NCI-H345 (cell line): ENCODE measurements at places on chromosomes 5 and 9.

DNA sequence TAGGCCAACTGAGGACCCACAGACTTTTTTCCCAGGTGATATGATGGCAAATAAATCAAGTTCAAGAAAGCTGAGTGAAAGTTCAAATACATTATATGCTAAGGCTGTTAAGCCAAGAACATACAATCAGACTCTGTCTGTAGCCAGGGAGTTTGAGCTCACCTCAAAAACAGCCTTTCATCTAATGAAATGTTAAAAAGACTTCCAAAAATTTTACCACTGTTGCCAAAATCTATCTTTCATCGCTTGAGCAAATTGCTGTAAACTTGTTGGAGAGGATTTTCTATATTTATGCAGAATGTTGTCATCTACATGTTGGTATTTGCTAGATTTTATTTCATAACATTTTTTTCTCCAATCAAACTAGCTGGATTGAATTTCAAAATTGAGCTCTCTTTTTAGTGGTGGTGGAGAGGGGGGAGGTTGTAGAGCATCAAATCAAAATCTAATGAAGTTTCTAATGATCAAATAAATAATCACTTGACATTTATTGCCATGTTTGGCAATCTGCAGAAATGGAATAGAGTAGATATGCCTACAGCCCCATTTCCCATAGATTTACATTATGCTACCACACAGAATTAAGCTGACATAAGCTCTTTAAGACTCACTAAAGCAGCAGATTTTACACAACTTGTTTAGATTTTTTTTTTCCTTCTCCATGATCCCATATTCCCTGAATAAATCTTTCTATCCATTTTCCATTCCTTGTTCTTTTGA lies 828.9 kb upstream of the ZNF608 start:
- DNase-seq = no peak

GRCh38 chr5:130111746-130112145 lies 207.5 kb downstream of the CHSY3 start:
- no peak for DNase-seq

GRCh38 chr5:57725658-57726504 lies 243.3 kb upstream of the ACTBL2 start:
- no peak for DNase-seq

DNA sequence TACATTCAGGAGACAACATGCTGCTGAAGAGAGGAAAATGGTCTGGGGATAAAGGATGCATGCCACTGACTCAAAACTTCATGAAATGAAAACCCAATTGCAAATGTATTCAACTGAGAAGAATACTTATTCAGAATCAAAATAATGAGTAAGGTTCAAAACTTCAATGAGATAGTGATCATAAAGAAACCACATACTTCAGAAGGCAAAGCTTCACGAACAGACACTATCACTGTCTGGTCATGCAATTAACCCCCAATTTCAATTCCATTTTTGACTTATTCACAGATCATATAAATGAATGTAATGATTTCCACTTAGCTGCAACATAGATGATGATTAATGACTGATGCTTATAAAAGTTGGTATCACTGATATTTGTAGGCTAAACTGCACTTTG lies 33.0 kb upstream of the CTNNAL1 start:
- no peak for DNase-seq

DNA sequence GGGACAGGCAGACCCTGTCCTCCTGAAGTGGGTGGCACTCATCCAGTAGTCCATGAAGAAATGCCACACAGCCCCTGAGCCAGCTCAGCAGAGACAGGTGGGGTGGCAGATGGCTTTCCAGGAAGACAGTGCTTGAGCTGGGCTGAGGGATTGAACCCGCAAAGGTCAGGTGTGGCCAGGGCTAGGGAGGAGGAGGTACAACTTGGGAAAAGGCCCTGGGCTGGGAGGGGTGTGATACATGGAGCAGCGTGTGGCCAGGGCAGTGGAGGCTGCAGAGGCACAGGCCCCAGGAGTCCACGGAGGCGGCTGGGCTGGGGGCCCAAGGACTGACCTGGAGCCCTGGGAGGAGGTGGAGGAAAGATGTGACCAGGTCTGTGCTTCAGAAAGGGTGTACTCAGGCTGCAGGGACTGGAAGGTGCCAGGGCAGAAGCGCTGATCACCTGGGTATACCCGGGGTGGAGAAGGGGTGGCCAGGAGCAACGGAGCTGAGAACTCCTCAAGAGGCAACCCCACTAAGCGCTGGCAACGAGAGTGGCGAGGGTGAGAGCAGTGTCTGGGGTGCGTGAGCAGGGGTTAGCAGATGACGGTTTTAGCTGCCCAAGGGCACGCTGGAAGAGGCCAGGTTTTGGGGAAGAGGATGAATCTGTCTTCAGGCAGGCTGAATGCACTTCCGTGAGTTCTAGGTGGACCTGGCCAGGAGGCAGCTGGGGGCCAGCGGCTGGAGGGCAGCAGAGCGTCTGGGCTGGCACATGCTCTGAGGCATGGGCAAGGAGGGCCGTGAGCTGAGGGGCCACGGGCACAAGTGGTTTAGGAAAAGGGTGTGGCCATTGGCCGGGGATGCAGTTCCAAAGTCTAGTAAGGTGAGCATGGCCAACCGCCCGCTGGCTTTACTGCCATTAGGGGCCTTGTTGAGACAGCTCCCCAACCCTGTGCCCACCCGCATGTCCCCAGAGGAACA lies 3.9 kb upstream of the RABL6 start:
- DNase-seq = no peak

DNA sequence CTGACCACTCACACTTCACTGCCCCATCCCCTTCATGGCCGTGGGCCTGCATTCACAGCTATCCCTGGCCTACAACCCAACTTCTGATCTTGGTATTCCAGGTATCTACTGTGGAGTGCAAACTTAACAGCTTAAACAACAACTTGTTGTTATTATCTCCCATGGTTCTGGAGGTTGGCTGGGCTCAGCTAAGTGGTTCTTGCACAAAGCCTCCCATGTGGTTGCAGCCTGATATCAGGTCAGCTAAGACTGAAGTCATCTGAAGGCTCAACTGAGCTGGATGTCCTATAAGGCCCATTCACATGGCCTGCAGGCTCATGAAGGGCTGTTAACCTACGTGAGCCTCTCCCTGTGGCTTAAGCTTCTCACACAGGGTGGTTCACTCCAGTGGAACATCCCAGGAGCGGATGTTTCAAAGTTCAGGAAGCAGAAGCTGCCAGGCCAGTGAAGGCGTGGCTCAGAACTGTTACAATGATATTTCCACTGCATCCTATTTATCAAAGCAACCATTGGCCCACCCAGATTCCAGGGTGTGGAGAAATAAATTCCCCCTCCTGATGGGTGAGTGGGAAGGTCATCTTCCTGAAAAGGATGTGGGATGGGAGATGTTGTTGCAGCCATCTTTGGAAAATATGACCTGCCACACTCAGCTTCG lies 30.0 kb upstream of the TRIO start:
- no peak for DNase-seq

DNA sequence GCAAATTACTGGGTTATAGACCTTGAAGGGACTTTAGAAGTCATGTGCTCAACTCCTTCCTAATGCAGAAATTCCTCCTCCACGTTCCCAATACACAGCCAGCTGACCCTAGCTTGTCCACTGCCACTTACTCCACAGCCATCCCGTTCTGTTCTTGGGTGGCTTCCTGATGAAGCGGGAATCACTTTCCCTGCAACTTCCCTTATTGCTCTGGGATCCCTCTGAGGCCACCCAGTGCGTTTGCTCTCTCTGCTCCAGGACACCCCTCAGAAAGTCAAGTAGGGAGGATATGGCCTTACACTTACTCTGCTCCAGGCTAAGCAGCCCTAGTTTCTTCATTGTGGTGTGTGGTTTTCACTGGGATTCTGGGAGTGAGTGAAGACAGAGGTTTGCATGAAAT lies 55.5 kb downstream of the GALNT12 start:
- no peak for DNase-seq
